HCT116 (cell line): ENCODE measurements at places on chromosomes 5 and 9. TPM values are rescaled to one million over a fixed set of nuclear protein-coding genes. Genes with fewer than 3 reads are reported as not detected.

DNA sequence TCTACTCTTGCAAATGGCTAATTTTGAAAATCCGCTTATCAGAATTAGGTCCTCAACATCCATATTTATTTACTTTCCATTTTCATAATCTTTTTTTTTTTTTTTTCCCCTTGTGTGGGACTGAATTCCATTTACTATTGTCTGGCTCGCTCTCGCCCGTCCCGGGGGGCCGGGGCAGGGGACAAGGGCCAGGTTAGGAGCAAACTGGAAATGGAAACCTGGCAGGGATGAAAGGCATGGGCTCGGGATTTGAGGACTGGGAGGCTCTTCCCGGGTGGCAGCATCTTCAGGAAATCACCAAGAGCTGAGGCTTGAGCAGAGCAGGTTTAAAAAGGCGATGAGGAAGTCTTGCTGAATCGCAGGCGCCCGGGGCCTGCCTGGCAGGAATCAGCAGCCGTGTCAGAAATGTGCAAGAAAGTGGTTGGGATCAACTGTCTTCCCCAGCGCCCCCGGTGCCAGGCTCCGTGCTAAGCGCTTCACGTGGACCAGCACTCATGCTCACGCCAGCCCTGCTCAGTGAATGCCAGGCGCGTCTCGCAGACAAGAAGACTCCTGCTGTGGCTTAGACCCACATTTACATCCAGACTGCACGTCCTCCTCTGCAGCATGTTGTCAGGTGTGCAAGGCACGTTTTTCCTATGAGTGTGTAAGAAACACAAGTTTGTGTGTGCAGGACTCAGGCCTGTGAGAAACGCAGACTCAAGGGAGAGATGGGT, 66.3 kb upstream of the UNC5A start:
- no peaks in the 10 kb centered on the region for H3K4me1 ChIP-seq
- DNase-seq, result no peak
- no peaks in the 10 kb centered on the region for H3K36me3 ChIP-seq
- H3K27me3 ChIP-seq, result no peaks in the 10 kb centered on the region

- H3K36me3 ChIP-seq, result no peaks in the 10 kb centered on the region
- H3K4me1 ChIP-seq, result peaks cover 19% of the 10 kb centered on the region
- peak; percentile 28 for DNase-seq
- peak overlapping the region; percentile 29; the same call in 1 of the 2 replicates for H3K27ac ChIP-seq
These were observed 101.8 kb downstream of the FGF18 start for GRCh38 chr5:171521219-171521633.

DNA sequence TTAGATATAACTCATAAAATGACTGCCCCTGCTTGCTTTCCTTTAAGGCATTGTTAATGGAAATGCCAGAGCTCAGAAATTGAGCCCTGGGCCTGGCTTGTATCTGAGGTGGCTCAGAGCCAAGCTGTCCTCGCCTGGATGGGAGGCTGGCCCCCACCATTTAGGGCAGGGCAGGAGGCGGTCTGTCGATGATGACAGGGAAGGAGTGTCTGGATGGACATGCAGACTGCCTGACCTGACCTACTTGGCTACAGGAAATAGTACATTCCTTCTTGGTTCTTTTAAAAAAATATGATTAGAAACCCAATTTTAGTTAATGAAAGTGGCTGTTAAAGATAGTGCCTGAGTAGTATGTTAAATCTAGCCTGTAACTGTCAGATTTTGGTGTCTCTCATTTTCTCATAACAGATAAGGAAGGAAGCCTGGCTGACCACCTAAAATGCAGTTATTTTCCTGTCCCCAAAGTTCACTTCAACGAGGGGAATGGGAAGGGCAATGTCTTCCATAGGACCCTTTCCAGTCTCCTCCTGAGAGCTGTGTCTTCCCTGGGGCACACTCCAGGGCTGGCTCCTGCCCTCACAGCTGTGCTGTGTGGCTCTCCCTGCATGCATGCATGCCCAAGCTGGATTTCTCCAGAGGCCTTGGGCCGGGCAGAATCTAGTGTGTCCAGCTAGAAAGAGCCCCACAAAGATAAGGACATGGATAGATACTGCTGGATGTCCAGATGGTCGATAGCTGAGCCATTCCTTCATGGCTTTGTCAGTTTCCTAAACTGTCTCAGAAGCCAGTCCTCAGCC, 42.3 kb downstream of the MACROH2A1 start:
- H3K27me3 ChIP-seq, result no peaks in the 10 kb centered on the region
- H3K36me3 ChIP-seq, result peaks cover 19% of the 10 kb centered on the region
- no peak overlapping the region for H3K27ac ChIP-seq
- no peak for DNase-seq
- no peak overlapping the region for H3K4me3 ChIP-seq

DNA sequence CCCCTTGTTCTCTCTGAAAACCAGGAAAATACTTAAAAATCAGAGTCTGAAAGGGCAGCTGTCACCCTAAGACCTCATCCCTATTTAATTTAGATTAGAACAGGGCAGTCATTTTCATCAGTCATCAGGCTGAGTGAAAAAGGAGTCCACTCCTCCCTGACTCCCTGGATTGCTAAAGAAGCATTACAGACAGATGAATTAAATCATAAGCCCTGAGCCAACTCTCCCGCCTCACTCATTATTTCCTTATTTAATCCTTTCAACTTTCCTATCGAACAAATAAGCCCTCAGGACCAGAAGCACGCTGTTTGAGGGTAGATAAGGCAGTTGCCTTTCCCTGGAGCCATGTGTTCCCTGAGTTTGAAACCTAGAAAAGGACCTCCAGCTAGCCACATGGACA, 201.9 kb upstream of the ANKRD55 start:
- no peak overlapping the region for H3K4me3 ChIP-seq
- no peak for DNase-seq
- no peaks in the 10 kb centered on the region for H3K4me1 ChIP-seq
- no peaks in the 10 kb centered on the region for H3K36me3 ChIP-seq
- H3K27me3 ChIP-seq, result no peaks in the 10 kb centered on the region
- no peak overlapping the region for H3K27ac ChIP-seq

DNA sequence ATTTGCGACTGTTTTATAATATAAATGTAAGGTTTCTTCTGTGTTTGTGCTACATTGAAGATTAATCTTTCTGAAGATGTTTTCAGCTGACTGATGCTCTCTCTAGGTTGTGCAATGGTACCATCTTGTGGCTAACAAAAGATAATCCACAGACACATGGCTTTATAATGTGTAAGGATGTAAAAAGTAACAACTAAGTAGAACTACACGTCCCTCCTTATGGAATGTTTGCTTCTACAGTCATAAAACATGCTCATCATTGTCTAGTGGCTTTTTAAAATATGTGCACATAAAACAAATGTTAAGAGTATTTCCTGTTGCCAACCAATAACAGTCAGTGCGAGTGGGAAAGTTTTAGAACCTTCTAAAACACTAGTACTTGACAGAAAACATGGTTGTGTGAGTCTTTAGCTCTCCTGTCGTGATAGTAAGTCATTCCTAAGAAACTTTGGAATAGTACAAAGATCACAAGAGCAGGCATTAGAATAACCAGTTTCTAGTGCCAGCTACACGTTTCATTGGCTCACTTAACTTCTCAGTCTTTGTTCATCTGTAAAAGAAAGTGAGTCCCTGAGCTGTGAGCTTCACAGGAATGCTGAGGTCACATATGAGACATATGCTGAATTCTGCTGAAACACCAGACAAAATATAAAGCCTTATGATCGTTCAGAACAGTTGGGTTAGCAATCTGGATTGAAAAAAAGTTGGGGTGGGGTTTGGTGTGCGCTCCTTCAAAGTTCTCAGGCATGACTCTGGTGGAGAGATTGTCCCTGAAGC, 75.7 kb upstream of the GLIS3 start:
- H3K27ac ChIP-seq, result no peak overlapping the region
- no peaks in the 10 kb centered on the region for H3K36me3 ChIP-seq
- H3K4me3 ChIP-seq, result no peak overlapping the region
- no peaks in the 10 kb centered on the region for H3K27me3 ChIP-seq
- H3K4me1 ChIP-seq, result no peaks in the 10 kb centered on the region

DNA sequence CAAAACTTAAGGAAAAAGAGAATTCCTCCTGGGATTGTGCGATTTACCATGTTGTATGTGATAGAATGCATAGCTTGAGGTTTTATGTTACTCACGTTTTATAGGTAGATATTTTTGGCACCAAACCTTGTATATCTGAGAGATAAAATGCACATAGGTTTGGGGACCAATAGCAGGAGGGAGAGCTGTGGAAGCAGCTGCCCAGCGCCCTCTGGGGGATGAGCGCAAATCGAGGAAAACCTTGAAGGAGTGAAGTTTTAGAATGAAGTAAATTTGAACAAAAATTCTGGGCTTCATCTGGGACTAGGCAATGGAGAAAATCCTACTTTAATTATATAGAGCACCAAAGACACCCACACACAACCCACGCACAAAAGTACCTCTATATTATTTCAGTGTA, 197.0 kb downstream of the ADCY2 start:
- H3K27me3 ChIP-seq, result no peaks in the 10 kb centered on the region
- no peak overlapping the region for H3K27ac ChIP-seq
- no peak overlapping the region for H3K4me3 ChIP-seq
- no peaks in the 10 kb centered on the region for H3K4me1 ChIP-seq

- no peak for DNase-seq
- no peaks in the 10 kb centered on the region for H3K27me3 ChIP-seq
- peaks cover 4% of the 10 kb centered on the region; the same call in 1 of the 2 replicates for H3K4me1 ChIP-seq
- H3K27ac ChIP-seq, result no peak overlapping the region
- no peaks in the 10 kb centered on the region for H3K36me3 ChIP-seq
- H3K4me3 ChIP-seq, result no peak overlapping the region
These were observed 5.1 kb downstream of the SPAAR start for GRCh38 chr9:35914301-35914807.

Gene UGT3A1
- total RNA-seq, result not detected

Gene TNFSF8
- not detected for total RNA-seq

Gene BBLN
- total RNA-seq, result 119 TPM

Gene TRIM7
- total RNA-seq, result 30.2 TPM
